ENCODE measurements at places on chromosomes 1 and 21.

DNA sequence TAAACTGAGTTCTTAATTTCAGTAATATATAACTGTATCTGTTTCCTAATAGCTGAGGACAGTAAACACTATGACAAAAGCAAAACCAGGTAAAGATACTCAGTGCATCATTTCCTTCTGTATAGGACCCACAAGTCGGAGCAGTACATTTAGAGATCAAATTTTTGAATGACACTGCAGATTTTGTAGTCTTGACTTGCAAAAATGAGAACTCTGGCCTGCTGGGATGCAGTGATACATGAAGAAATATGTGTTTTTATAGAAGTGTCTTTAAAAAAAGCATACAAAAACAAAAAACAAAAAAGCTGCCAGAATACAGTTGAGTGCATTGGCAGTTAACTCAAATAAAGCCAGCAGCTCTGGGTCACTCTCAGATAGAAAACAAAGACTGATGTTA is 19.0 kb downstream of the GART start:
- DNase-seq: no peak

DNA sequence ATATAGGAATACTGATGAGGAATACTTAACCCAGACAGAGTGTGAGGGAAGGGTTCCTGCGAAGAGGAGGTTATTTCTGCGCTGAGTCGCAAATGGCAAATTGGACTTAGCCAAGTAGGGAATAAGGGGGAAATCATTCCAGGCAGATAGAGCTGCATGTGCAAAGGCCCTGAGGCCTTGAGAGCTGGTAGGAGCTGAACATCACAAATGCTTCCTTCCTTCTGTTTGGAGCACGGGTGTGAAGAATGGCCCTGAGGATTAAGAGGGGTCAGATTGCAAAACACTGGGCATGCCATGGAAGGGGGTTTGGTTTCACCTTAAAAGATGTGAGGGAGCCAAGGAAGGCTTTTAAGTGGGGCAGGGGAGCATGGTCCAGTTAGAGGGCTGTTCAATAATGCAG is 12.4 kb downstream of the IER5 start:
- DNase-seq: no peak

- DNase-seq: no peak
Measured at GRCh38 chr21:44952116-44952928, 12.5 kb downstream of the SLX9 start.

- no peak for DNase-seq
Measured at GRCh38 chr1:941588-942383, 17.3 kb downstream of the NOC2L start.

GRCh38 chr1:84653130-84653677 is 37.1 kb downstream of the SSX2IP start:
- DNase-seq: no peak

Data from effector CD8-positive, alpha-beta T cell (primary cell).